GM13976 (cell line): ENCODE measurements at places on chromosomes 7 and 10.

GRCh38 chr7:77386165-77386822 is 29.9 kb downstream of the GSAP start:
- no peak for DNase-seq

DNA sequence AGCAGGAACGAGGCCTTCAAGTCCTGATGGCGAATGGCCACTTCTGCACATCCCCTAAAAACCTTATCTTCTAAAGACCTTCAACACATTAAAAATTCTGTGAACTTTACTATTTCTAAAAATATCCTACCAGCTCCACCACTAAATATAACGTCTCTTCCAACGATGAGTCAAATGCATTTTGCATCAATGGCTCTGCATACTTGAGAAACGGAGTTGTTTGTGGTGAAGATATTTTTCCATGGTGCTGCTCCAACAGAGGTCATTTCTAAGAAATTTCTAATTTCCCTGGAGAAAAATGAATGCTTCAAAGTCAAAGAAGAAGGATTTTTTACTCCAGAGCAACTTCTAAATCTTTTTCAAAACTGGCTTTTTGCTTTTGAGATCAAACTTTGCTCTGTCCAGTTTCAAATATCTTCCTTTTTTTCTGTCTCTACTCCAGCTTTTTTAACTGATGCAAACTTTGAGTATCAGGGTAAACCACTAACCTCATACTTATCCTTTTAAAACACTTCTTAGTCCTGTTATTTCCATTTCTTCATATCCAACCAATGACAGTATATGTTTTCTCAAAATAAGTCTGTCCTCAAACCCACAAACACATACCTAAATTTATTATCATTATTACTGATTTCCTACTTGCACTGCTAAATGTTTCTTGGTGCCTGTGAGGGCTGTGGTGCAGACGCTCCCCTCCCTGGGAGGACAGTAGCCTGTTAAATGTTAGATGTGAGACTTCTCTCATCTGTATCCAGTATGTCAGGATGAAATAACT is 258.1 kb downstream of the KLF6 start:
- no peak for DNase-seq

- DNase-seq: no peak
These were observed 38.4 kb downstream of the RHOBTB1 start for GRCh38 chr10:60905580-60905979.

DNA sequence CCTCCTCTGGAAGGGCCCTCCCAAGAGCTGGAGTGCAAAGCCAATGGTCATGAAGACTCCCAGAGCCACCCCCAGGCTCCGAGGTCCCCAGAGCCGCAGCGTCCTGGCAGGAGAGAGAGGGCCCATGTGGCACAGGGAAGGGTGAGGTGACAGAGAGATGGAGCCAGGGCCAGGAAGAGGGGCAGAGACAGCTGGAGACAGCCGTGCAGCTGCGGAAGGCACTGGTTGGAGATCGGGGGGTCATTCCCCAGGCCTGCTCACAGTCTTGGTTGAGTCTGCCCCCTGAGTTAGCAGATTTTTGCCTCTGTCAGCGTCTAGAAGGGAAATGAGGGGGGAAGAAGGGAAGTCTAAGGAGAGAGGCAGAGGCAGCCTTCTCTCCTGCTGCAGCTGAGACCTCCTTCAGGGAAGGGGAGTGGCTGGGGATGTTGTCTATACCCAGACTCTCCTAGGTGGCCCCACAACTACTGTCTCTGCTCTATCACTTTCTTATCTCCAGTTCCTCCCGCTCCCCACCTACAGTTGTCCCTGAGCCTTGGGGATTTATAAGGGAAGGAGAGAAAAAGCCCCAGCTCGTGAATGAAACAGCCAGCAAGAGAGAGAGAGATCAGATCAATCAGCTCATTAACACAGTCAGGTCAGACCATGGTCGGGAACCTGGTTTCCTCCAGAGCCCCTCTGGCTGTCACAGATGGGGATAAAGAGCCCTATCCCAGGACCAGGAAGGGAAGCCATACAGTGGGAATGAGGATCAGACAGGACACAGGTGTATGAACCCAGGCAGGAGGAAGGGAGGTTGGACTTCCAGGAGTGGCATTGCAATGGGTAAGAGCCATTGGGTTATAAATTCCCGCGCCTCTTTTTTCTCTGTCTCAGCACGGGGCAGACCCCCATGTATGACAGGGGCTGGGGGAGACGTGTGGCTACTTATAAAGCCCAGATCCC is 1.2 kb downstream of the GAL3ST4 start:
- DNase-seq: peak; percentile 46

DNA sequence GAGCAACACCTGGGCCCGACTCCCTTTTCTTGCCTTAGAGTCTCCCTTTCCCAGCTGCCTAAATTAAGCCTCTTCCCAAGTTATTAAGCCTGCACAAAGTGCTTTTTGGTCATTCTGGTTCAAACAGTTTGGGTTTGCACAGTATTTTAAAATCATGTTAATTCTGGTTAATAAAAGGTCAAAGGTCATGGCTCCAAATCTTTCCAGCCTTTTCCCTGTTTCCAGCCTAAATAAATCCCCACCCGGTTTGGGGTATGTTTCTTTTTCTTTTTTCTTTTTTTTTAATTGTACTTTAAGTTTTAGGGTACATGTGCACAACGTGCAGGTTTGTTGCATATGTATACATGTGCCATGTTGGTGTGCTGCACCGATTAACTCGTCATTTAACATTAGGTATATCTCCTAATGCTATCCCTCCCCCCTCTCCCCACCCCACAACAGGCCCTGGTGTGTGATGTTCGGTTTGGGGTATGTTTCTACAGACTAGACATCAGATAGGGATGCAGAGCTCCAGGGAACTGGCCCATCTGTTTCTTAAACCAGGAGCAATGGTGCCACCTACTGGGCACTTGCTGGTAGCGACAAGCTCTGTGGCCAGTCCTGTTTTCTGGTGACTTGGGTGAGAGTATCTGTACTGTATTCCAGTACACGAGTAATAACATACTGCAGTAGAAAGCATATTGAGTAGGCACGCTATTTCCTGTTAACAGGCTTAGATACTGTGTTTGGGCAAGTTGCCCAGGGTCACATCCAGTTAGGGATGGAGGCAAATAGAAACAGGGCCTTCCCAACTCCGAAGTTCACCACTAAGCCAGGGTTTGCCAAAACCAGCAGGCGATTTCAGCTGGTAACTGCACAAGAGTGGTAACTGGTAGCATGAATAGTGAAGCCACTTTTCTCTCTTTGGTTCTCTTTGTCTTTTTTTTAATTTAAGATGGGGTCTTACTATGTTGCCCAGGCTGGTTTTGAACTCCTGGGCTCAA is 60.6 kb upstream of the TRIM8 start:
- DNase-seq: peak; percentile 90

GRCh38 chr10:75334720-75335119 is 66.8 kb downstream of the ZNF503 start:
- no peak for DNase-seq
